ENCODE measurements at places on chromosomes 16 and 17. TPM values are rescaled to one million over a fixed set of nuclear protein-coding genes. Genes with fewer than 3 reads are reported as not detected.

DNA sequence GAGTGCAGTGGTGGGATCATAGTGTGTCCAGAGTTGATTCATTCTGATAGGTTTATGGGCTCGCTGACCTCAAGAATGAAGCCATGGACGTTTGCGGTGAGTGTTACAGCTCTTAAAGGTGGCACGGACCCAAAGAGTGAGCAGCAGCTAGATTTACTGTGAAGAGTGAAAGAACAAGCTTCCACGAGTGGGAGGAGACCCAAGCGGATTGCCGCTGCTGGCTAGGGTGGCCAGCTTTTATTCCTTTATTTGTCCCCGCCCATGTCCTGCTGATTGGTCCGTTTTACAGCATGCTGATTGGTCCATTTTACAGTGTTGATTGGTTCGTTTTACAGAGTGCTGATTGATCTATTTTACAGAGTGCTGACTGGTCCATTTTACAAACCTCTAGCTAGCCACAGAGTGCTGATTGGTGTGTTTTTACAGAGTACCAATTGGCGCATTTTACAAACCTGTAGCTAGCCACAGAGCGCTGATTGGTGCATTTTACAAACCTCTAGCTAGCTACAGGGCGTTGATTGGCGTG, 17.5 kb downstream of the CACNG4 start:
- H3K36me3 ChIP-seq: no peaks in the 10 kb centered on the region
- no peak overlapping the region for H3K4me3 ChIP-seq
- DNase-seq: no peak
- H3K4me1 ChIP-seq: peaks cover 12% of the 10 kb centered on the region

The CSF3 gene
- not detected for total RNA-seq

- no peak for DNase-seq
- H3K27ac ChIP-seq: no peak overlapping the region
- no peaks in the 10 kb centered on the region for H3K4me1 ChIP-seq
These were observed 189.5 kb downstream of the ABCC12 start for GRCh38 chr16:47966325-47966724.

The CX3CL1 gene
- 11.2 TPM for total RNA-seq

GRCh38 chr17:55962951-55963401, 190.3 kb upstream of the ANKFN1 start:
- H3K27ac ChIP-seq: no peak overlapping the region
- DNase-seq: no peak
- H3K27me3 ChIP-seq: peaks cover 3% of the 10 kb centered on the region
- no peak overlapping the region for H3K4me3 ChIP-seq

The CMTR2 gene
- 17.2 TPM for total RNA-seq

DNA sequence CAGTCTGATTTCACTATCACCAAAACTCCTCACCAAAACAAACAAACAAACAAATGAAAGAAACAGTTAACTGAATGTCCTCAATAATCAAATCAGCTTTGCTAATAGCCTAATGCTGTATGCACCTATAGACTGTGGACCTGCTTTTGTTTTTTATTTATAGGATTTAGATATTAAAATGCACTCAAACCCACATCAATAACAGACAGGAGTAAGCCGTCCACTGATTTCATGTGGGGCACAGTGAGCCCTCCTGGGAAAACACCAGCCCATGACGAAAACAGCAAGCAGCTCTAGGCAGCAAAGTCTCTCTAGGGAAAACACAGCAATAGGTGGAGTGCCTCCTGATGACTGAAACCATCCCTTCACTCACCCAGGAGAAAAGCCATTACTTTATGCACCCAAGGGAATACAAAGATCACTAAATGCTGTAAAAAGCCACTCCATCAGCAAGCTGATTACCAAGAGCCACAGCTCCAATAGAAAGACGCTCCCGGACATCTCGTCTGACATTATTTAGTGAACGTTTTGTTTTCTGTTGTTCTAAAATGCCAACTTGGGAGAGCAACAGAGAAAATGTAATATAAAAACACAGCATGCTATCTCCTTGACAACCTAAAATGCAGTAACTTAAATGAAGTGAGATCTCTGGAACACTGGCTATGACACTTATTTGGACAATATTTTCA, 47.8 kb downstream of the ANKFY1 start:
- peak overlapping the region; percentile 77 for H3K27ac ChIP-seq
- no peak for DNase-seq
- no peaks in the 10 kb centered on the region for H3K27me3 ChIP-seq
- H3K4me3 ChIP-seq: no peak overlapping the region

The HOXB9 gene
- total RNA-seq: not detected

The LGALS9B gene
- total RNA-seq: not detected

GRCh38 chr17:43888548-43888947, 18.8 kb downstream of the MPP2 start:
- H3K36me3 ChIP-seq: peaks cover 1% of the 10 kb centered on the region
- H3K4me1 ChIP-seq: no peaks in the 10 kb centered on the region
- no peaks in the 10 kb centered on the region for H3K27me3 ChIP-seq
- no peak overlapping the region for H3K27ac ChIP-seq

GRCh38 chr17:7289256-7290032, 5.0 kb downstream of the YBX2 start:
- no peak overlapping the region for H3K4me3 ChIP-seq
- no peak overlapping the region for H3K27ac ChIP-seq
- H3K4me1 ChIP-seq: peaks cover 5% of the 10 kb centered on the region

DNA sequence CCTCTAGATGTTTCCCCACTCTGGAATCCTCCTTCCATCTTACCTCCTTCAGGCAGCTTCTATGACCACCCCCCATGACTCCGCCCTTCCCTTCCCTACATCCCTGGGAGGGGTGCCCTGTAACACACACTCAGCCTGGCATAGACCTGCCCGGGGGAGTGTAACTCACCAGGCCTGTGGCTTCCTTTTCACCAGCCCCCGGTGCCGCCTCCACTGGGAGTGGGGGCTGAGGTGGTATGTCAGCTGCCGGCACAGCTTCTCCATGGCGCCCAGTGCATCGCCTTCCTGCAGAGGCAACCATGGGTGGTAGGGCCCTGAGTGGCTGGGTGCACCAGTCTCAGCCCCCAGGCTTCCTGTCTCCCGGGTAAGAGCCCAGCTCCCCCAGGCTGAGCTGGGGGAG, 32.3 kb downstream of the TRPV2 start:
- peaks cover 10% of the 10 kb centered on the region for H3K4me1 ChIP-seq
- no peak overlapping the region for H3K4me3 ChIP-seq
- no peaks in the 10 kb centered on the region for H3K27me3 ChIP-seq
- no peak for DNase-seq

The ST6GALNAC2 gene
- total RNA-seq: 1.5 TPM

GRCh38 chr16:69927056-69927757, 23.9 kb upstream of the CLEC18A start:
- H3K27me3 ChIP-seq: no peaks in the 10 kb centered on the region
- H3K36me3 ChIP-seq: peaks cover 16% of the 10 kb centered on the region
- peak overlapping the region; percentile 96 for H3K27ac ChIP-seq
- peak; percentile 59 for DNase-seq
- H3K4me3 ChIP-seq: peak overlapping the region; percentile 79

DNA sequence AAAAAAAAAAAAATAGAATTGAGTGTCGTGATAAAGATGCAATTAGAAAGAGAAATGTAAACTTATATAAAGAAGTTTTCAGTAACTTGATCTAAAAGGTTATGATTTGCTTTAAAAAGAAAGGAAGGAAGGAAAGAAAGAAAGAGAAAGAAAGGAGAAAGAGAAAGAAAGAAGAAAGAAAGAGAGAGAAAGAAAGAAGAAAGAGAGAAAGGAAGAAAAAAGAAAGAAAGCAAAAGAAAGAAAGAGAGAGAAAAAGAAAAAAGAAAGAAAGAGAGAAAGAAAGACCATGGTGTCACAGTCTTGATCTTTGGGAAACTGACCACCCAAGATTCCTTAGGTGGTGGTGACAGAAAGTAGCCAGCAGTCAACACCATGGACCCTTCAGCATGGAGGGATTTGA, 4.3 kb upstream of the CCL3 start:
- no peak overlapping the region for H3K4me3 ChIP-seq
- H3K4me1 ChIP-seq: no peaks in the 10 kb centered on the region
- H3K36me3 ChIP-seq: no peaks in the 10 kb centered on the region
- DNase-seq: no peak
- H3K27ac ChIP-seq: no peak overlapping the region

- H3K4me3 ChIP-seq: no peak overlapping the region
- DNase-seq: no peak
- no peaks in the 10 kb centered on the region for H3K36me3 ChIP-seq
- H3K27ac ChIP-seq: no peak overlapping the region
- no peaks in the 10 kb centered on the region for H3K27me3 ChIP-seq
These were observed 415.1 kb downstream of the NPIPA8 start for GRCh38 chr16:17921357-17921978.

DNA sequence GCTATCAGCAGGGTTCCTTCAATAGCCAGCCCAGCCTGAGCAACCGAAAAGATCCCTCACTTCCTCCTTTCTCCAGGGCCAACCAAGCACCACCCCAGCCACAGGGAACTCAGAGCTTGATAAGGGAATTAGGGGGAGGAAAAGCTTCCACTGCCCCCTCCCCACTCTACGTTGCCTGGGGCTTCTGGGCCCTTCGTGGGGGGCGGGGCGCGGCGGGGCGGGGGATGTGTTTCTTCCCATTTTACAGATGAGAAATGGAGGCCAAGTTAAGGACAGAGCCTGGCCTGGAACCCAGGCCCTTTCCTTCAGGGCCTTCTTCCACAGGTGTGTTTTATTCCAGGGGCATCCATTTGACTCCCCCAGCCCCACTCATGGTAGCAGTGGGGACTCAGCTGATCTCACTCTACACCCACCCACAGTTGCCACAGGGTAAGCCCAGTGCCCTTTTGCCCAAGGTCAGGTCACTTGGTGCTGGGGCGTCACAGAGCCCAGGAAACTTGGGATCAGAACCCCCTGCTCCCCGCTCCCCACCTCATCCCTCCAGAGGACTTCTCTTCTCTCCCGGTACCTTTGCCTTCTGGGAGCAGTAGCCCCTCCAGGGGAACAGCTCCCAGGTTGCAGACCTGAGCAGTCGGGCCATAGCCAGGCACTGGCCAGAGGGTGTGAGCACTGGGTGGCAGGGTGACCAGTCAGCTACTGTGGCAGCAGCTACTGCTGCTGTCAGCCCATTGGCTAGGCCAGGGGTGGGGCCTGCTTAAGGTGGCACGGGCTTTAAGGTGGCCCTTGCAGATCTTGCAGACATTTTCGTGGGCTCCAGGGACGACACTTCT, at the start of gene LDHD:
Gene LDHD, minus strand, starts transcription at position 700 of the 830 bp plus-strand sequence. Its CDS starts 60 bp downstream, at position 640.
- no peaks in the 10 kb centered on the region for H3K27me3 ChIP-seq
- peak within 1 kb of the TSS; percentile 78 for H3K4me3 ChIP-seq
- H3K4me1 ChIP-seq: peaks cover 13% of the 10 kb centered on the region
- peak within 1 kb of the TSS; percentile 57 for H3K27ac ChIP-seq

The EPN3 gene
- total RNA-seq: not detected

GRCh38 chr17:78781104-78781892, 775 bp downstream of the CYTH1 start:
- peaks cover 24% of the 10 kb centered on the region for H3K4me1 ChIP-seq
- no peaks in the 10 kb centered on the region for H3K27me3 ChIP-seq
- peak; percentile 90 for DNase-seq
- peak overlapping the region; percentile 81 for H3K4me3 ChIP-seq

DNA sequence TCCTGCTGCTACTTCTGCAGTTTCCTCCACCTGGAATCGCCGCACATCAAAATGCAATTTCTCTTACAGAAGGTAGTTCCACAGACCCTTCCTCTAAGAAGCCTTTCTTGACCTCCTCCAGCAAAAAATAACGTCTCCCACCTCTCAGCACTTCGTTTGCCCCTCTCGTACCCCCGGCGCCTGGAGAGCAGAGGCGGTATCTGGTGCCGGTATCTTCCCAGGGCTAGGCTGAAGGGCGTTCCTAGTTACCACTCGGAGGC, 482 bp downstream of the DCTPP1 start:
- peaks cover 5% of the 10 kb centered on the region for H3K36me3 ChIP-seq
- no peak overlapping the region for H3K27ac ChIP-seq
- H3K4me1 ChIP-seq: peaks cover 6% of the 10 kb centered on the region
- no peaks in the 10 kb centered on the region for H3K27me3 ChIP-seq

DNA sequence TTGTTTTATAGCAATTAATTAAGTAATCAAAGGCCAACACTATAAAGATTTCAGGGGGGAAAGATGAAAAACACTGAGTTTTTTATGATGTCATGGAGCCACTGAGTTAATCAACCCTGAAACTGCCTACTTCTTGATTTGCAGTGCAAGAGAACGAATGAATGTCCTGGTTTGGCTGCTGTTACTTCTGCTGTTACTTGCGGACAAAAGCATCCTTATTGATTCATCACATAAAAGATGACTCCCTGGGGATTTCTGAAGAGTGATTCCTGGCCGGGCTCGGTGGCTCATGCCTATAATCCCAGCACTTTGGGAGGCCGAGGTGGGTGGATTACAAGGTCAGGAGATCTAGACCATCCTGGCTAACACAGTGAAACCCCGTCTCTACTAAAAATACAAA, 10.9 kb upstream of the SPNS3 start:
- H3K27ac ChIP-seq: no peak overlapping the region
- no peaks in the 10 kb centered on the region for H3K36me3 ChIP-seq
- H3K4me3 ChIP-seq: no peak overlapping the region
- no peaks in the 10 kb centered on the region for H3K27me3 ChIP-seq

DNA sequence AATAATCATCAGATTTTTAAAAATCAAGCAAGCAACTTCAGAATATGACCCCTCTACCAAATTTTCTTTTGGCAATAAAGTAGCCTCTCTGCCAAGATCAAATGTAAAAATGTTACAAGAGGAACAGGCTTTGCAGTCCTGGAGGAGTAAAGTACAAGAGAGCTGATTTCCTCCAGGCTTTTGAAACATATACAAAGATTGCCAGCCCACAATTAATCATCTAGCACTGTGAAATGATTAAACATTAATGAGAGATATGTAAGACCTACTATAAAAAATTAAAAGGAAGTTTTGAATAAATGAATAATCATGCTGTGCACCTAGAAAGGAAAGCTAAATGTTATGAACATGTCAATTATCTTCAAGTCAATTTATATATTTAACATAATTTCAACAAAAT, 26.3 kb downstream of the TXNDC11 start:
- H3K27me3 ChIP-seq: no peaks in the 10 kb centered on the region
- no peak for DNase-seq
- H3K27ac ChIP-seq: no peak overlapping the region
- peaks cover 14% of the 10 kb centered on the region for H3K36me3 ChIP-seq

- H3K4me1 ChIP-seq: peaks cover 3% of the 10 kb centered on the region
- no peaks in the 10 kb centered on the region for H3K27me3 ChIP-seq
- no peak overlapping the region for H3K27ac ChIP-seq
- no peaks in the 10 kb centered on the region for H3K36me3 ChIP-seq
These were observed 16.1 kb downstream of the ITGB4 start for GRCh38 chr17:75737133-75737962.

The TPPP3 gene
- 2.7 TPM for total RNA-seq

GRCh38 chr17:73368085-73368631, 56.4 kb upstream of the CDC42EP4 start:
- H3K27ac ChIP-seq: no peak overlapping the region
- H3K27me3 ChIP-seq: no peaks in the 10 kb centered on the region
- DNase-seq: no peak
- H3K4me3 ChIP-seq: no peak overlapping the region
- peaks cover 5% of the 10 kb centered on the region for H3K36me3 ChIP-seq

The DPH1 gene
- total RNA-seq: 31.3 TPM

- H3K27me3 ChIP-seq: no peaks in the 10 kb centered on the region
- H3K4me3 ChIP-seq: no peak overlapping the region
- DNase-seq: no peak
- H3K27ac ChIP-seq: peak overlapping the region; percentile 68
- peaks cover 43% of the 10 kb centered on the region for H3K36me3 ChIP-seq
- peaks cover 65% of the 10 kb centered on the region for H3K4me1 ChIP-seq
These were observed 97.0 kb upstream of the DNAH17 start for GRCh38 chr17:78674156-78674555.

The GLYR1 gene
- total RNA-seq: 78.7 TPM
